GM12878 (cell line): ENCODE measurements at places on chromosomes 6 and 20.

DNA sequence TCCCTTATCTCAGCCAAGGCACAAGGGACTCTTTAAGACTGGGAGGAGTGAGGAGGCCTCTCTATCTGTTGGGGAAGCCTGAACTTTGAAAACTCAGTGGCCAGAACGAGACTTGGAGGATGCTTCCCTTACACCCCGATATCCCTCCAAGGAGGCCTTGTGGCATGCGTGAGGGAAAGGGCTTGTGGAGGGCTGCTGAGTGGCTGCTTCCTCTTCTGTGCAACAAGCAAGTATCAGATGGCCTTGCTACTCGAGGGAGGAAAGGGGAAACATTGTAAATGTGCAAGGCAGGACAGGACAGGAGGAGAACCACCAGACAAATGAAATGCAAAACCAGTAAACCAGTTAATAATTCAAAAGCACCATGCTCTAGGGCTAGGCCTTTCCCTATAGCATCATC, 306.5 kb upstream of the MAP3K7 start:
- no peak for DNase-seq

- DNase-seq: no peak
Measured at GRCh38 chr6:12333128-12333527, 43.0 kb downstream of the EDN1 start.

GRCh38 chr6:53822401-53823125, 27.8 kb downstream of the LRRC1 start:
- DNase-seq: no peak

DNA sequence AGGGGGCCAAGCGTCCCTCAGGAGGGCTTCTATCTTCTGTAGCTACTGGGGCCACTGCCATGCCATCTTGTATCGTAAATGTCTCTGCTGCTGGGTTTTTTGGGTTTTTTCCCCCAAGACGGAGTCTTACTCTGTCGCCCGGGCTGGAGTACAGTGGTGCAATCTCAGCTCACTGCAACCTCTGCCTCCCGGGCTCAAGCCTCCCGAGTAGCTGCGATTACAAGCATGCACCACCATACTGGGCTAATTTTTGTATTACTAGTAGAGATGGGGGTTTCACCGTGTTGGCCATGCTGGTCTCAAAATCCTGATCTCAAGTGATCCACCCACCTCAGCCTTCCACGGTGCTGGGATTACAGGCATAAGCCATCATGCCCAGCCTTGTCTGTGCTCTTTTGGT, 111.3 kb upstream of the LOC128125822 start:
- no peak for DNase-seq

DNA sequence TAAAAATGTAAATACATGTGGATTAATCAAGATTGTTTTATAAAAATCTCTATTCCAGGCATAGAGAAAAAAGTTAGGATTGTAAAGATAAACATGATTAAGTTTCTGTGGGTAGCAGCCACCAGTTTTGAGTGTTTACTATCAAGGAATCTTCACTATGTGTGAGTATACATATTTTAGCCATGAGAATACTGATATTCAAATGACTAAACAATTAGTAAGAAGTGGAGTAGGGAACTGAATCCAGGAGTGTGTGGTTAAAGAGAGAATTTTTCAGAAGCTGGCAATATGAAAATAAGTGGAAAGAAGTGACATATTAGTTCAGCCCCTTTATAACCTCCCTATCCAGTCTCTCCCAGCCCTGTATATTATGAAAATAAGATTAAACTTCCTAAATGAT, 10.3 kb downstream of the ELOVL2 start:
- no peak for DNase-seq

- peak; percentile 92 for DNase-seq
Measured at GRCh38 chr6:14110001-14110818, 7.4 kb upstream of the CD83 start.

GRCh38 chr20:49915380-49916145, at the start of gene SPATA2:
TSS of gene SPATA2 (minus strand) at chr20:49915529. CDS start at chr20:49908490, 7,039 bp downstream.
- DNase-seq: peak; percentile 79

GRCh38 chr20:38175304-38176180, 10.5 kb upstream of the TGM2 start:
- no peak for DNase-seq

GRCh38 chr6:19394687-19395086, 442.5 kb upstream of the ID4 start:
- DNase-seq: no peak

GRCh38 chr6:84688141-84688873, 76.1 kb downstream of the TBX18 start:
- DNase-seq: no peak

GRCh38 chr6:19478992-19479391, 358.2 kb upstream of the ID4 start:
- DNase-seq: no peak

DNA sequence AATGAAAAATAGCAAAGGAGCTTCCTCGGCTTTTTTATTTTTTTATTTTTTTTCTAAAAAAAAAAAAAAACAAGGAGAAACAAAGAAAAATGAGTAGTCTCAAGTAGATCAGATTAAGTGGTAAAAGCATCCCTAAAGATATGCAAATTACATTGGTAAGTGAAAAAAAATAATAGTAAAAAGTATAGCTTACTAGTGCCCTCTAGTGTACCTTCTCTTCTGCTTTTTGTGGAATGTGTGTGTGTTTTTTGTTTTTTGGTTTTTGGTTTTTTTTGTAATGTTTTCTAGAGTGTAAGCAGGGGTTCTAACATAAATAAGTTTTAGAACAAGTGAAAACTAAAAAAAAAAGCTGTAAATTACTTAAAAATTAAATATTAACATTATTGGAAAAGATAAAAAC, 1062.0 kb downstream of the HACE1 start:
- DNase-seq: no peak

DNA sequence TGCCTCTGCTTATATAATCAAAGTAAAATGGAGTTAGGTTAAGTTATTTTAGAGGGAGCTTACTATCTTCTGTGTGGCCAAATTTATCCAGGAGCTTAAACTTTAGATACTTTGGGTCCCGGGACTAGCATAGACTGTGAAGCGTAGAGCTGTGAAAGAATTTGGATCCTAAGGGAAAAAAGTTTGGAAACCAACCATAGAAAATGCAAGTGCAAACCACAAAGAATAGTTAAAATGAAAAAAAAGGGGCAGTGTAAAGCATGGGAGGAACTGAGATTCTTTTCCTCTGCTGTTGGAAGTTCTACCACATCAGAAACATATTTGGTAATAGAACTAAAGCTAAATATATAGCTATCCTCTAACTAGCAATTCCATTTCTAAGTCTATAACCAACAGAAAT, 232.2 kb upstream of the FLRT3 start:
- no peak for DNase-seq

GRCh38 chr6:28251661-28252008, 434 bp downstream of the ZKSCAN4 start:
- DNase-seq: no peak

DNA sequence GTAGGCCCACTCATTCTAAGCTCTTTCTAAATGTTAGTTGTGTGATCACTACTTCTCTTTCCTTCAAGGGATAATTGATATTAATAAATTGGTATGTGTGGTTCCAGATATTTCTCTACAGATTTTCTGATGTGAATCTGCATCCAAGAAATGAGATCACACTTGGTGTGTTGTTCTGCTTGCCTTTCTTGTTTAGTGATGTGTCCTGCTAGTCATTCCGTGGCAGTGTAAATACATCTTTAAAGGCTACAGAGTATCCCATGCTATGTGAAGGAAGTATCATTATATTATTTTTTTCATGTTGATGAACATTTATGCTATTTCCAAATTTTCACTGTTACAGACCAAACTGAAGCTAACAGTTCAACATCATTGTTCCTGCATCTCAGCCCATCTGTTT, 13.2 kb downstream of the CDH26 start:
- no peak for DNase-seq

DNA sequence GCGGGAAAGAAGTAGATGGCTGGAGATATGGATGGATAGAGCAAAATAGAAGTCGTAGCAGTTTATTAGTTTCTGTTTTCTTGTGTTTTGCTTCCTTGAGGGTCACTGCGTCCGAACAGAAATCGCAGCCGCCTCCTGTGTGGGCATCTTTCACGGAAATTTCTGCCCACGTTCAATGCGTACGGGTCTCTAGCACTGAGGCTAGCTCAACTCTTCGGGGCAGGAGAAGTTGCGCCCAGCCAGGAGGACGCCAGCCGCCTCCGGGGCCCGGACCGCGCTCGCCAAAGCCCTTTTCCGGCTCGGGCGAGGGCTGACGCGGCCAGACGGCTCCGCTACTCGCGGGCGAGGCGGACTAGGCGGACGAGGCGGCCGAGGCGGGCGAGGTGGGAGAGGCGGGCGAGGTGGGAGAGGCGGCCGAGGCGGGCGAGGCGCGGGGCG, 814 bp downstream of the TFAP2B start:
- DNase-seq: no peak

- no peak for DNase-seq
Measured at GRCh38 chr20:58094698-58095097, 133.8 kb downstream of the ANKRD60 start.

- DNase-seq: no peak
Measured at GRCh38 chr20:63178889-63179686, 36.8 kb downstream of the YTHDF1 start.

DNA sequence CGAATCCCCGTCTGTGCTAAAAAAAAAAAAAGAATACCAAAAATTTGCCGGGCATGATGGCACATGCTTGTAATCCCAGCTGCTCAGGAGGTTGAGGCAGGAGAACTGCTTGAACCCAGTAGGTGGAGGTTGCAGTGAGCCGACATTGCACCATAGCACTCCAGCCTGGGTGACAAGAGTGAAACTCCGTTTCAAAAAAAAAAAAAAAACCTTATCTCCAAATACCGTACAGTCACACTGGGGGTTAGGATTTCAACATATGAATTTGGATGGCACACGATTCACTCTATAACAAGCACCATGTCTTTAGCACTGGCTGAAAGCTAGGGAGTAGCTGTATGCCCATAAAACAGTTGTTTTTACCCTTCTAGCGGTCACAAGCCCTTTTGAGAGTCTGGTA, 3.8 kb downstream of the SMIM13 start:
- DNase-seq: no peak

- no peak for DNase-seq
Measured at GRCh38 chr6:150084426-150084825, 15.5 kb upstream of the ULBP3 start.

DNA sequence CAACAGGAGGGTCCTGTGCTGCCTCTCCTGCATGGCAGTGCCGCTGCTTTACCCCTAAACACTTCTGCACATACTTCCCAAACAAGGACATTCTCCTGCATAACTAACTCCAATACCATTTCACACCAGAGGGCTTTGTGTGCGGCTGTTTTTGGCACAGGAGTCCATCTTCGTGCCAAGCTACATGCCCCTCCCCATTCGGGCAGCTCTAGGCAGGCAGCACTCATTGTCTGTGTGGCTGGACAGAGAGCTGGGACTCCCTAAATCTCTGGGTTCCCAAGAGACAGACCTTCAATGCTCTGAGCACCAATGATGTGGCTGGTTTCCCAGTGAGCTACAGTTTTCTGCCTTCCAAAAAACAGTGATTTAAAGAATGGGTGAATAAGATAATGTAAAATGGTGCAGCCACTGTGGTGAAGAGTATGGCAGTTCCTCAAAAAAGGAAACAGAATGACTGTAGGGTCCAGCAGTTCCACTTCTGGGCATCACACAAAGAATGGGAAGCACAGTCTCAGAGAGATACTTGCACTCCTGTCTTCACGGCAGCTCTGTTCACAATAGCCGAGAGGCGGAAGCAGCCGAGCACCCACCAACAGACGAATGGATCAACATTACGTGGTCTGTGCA, 80.3 kb upstream of the DUSP22 start:
- no peak for DNase-seq

GRCh38 chr6:111447051-111447450, 36.0 kb downstream of the REV3L start:
- DNase-seq: no peak

DNA sequence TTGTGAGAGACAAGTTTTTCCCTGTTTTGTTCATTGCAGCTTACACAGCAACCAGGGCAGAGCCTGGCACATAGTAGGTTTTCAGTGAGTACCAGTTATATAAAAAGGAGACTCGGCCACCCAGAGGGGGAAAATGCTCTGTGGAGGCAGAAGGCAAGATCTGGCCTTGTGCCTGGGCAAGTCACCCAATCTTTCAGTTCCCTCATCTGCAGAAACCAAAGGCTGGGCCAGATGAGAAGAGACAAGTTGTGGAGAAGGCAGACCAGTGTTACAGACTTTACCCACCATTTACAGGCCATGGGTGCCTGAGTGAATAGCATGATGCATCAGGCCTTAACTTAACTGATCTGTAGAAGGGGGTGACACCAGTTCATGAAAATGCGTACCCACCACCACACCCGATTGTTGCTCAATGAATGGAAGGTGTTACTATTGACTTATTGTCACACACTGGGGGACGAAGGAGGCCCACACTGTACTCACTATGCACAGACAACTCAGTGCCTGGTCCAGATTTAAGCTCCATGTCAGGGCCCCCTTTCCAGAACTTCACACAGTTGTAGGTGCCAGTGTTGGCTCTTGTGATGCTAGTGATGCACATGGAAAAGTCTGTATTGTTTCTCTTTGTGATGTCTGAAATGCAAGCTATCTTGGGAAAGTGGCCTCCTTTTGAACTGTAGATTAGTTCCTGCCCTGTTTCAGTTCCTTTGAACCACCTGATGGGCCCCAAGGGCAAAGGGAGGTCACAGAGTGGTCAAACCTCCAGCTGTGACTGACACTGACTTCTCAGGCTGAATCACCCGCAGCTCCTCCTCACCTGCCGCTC, 64.3 kb upstream of the SIRPG start:
- no peak for DNase-seq

DNA sequence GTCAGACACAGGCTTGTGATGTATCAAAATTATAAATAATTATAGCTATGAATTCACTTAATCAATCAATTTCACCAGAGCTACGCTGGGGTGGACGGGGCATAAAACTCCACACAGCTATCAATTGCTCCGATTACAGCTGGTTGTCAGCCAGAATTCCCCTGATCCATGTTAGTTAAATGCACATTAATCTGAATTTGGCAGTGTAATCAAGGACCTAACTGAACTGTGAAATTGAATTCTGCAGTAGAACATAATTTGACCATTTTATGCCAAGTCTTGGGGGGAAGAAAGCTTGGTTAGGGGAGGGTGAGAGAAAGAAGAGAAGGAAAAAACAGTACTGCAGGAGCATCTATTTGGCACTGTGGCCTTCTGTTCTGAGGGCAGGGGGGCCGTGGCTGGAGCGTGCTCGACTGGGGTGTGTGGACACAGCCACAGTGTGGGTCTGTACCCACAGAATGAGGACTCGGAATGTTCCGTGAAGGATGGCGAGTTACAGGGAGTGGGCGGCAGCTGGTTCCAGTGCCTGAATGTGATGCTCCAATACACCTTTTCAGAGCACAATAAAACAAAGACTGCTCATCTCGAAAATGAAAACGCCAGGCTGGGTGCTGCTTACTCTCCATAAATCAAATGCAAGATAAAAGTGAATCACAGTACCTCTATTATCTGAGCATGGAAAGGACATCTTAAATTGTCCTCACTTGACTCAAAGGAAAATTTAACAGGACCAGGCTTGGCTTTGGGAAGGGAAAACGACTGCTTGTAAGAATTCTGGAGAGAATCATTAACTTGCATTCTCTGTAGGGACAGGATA, 59.2 kb downstream of the LAMP5 start:
- DNase-seq: no peak

GRCh38 chr20:55394592-55394991, 610.7 kb downstream of the CBLN4 start:
- no peak for DNase-seq
